ENCODE measurements at places on chromosomes 1 and 21.

GRCh38 chr1:34843392-34844251, 15.9 kb downstream of the SMIM12 start:
- peaks cover 2% of the 10 kb centered on the region for H3K36me3 ChIP-seq
- H3K27me3 ChIP-seq: no peaks in the 10 kb centered on the region
- no peaks in the 10 kb centered on the region for H3K4me1 ChIP-seq
- no peak overlapping the region for H3K27ac ChIP-seq
- no peak overlapping the region for H3K4me3 ChIP-seq
- no peak for DNase-seq

- H3K4me3 ChIP-seq: no peak overlapping the region
- no peak for DNase-seq
- no peaks in the 10 kb centered on the region for H3K36me3 ChIP-seq
Measured at GRCh38 chr1:180940445-180940844, 27.7 kb downstream of the KIAA1614 start.

DNA sequence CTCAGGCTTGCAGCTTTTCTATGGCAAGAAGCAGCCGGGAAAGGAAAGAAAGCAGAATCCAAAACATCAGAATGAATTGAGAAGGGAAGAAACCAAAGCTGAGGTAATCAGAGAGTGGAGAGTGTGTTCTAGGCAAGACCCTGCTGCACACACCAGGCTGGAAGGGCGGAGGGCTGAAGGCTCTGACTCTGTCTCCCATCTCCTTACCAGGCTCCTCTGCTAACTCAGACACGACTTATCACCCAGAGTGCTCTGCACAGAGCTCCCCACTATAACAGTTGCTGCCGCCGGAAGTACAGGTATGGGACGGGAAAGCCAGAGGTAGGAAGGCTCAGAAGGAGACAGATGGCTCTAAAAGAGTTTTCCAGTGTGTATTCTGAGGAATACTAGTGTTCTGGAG, 1.2 kb downstream of the SCNM1 start:
- H3K27ac ChIP-seq: peak overlapping the region; percentile 92
- peaks cover 27% of the 10 kb centered on the region for H3K4me1 ChIP-seq
- H3K27me3 ChIP-seq: peaks cover 2% of the 10 kb centered on the region

DNA sequence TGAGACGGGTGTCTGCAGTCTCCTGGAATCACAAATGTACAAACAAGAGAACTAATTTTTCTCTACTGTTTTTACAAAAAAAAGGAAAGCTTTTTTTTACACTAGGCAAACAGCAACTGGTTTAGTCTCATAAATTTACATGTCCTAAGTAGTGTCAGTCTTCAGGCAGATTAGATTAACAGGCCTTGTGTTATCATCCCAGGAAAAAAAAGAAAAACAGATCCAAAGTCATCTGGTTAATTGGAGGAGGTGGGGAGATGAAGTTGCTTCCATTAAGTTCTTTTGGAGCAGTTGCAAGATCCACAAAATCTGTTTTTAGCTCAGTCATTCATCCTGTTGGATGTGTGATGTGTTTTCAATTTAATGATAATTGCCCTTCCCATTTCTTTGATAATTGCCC, 363.5 kb upstream of the ADGRL2 start:
- no peaks in the 10 kb centered on the region for H3K36me3 ChIP-seq
- H3K27ac ChIP-seq: no peak overlapping the region
- DNase-seq: no peak
- H3K4me1 ChIP-seq: no peaks in the 10 kb centered on the region
- no peak overlapping the region for H3K4me3 ChIP-seq
- H3K27me3 ChIP-seq: no peaks in the 10 kb centered on the region

- H3K36me3 ChIP-seq: peaks cover 5% of the 10 kb centered on the region
- no peak overlapping the region for H3K4me3 ChIP-seq
- no peaks in the 10 kb centered on the region for H3K27me3 ChIP-seq
- no peak for DNase-seq
- H3K4me1 ChIP-seq: peaks cover 6% of the 10 kb centered on the region
Measured at GRCh38 chr1:221098471-221099405, 219.5 kb downstream of the HLX start.

DNA sequence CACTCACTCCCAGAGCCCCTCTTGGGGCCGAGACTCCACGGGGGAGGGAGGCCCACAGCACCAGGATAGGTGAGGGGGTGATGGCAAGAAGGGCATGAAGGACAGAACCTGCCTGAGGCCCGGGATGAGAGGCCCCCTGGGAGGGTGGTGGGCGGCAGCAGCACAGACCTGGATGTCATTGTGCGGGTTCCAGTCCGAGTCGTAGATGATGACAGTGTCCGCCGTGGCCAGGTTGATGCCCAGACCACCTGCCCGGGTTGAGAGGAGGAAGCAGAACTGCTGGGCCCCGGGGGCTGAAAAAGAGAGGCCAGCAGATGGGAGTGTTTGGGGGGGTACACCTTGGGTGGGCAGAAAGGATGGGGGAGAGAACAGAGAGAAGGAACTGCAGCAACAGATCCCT, 50.1 kb downstream of the CHD5 start:
- H3K36me3 ChIP-seq: no peaks in the 10 kb centered on the region
- no peak overlapping the region for H3K4me3 ChIP-seq
- H3K4me1 ChIP-seq: no peaks in the 10 kb centered on the region
- no peaks in the 10 kb centered on the region for H3K27me3 ChIP-seq
- no peak for DNase-seq

GRCh38 chr21:26167593-26167992, 3.0 kb downstream of the APP start:
- H3K4me1 ChIP-seq: peaks cover 21% of the 10 kb centered on the region
- no peak overlapping the region for H3K4me3 ChIP-seq
- H3K36me3 ChIP-seq: peaks cover 3% of the 10 kb centered on the region
- no peak for DNase-seq
- no peaks in the 10 kb centered on the region for H3K27me3 ChIP-seq
- no peak overlapping the region for H3K27ac ChIP-seq

GRCh38 chr1:206808615-206809014, 36.3 kb upstream of the IL10 start:
- peaks cover 14% of the 10 kb centered on the region for H3K36me3 ChIP-seq
- H3K27me3 ChIP-seq: peaks cover 2% of the 10 kb centered on the region
- peaks cover 51% of the 10 kb centered on the region for H3K4me1 ChIP-seq
- peak overlapping the region; percentile 9 for H3K27ac ChIP-seq
- H3K4me3 ChIP-seq: no peak overlapping the region

DNA sequence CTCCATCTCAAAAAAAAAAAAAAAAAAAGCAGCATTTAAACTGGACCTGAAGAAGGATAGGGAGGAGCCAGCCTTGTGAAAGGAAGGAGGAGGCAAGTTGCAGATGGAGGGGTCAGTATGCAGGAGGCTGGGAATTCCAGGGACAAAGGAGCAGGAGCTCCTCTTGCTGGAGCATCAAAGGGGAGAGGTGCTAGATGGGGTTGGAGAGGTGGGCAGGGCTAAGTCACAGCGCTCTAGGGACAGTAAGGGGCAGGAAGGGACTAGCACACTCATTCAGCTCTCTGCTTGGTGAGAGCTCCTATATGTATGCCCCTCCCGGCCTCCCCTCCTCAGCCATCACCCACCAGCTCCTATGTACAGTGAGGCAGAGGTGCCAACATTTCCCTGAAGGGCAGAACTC, 26.8 kb downstream of the MAP7D1 start:
- H3K36me3 ChIP-seq: peaks cover 19% of the 10 kb centered on the region
- peak overlapping the region; percentile 1 for H3K27ac ChIP-seq
- H3K4me1 ChIP-seq: no peaks in the 10 kb centered on the region
- no peaks in the 10 kb centered on the region for H3K27me3 ChIP-seq

- peaks cover 1% of the 10 kb centered on the region for H3K4me1 ChIP-seq
- peaks cover 24% of the 10 kb centered on the region for H3K27me3 ChIP-seq
- H3K4me3 ChIP-seq: no peak overlapping the region
- peaks cover under 1% of the 10 kb centered on the region for H3K36me3 ChIP-seq
Measured at GRCh38 chr1:233909195-233909594, 4.7 kb downstream of the SLC35F3 start.

DNA sequence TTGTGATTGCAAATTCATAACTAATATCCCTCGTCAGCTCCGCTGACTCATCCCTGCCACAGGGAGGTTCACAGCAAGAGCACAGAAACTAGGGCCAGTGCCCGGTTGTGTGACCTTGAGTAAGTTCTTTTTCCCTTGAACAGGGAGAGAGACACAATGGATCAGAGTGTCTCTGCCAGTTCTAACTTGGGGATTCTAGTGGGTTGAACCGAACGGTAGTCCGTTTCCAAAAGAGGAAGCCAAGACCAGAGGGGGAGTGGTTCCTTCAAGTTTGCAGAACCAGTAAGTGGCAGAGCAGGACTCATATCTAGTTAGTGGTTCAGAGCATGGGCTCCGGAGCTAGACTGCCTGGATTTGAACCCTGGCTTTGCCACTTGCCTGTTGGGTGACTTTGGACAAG, 4.9 kb upstream of the SHISA4 start:
- peaks cover 23% of the 10 kb centered on the region for H3K27me3 ChIP-seq
- no peak overlapping the region for H3K4me3 ChIP-seq
- H3K4me1 ChIP-seq: peaks cover 5% of the 10 kb centered on the region
- DNase-seq: no peak
- H3K27ac ChIP-seq: no peak overlapping the region

- H3K4me1 ChIP-seq: peaks cover 12% of the 10 kb centered on the region
- peaks cover 10% of the 10 kb centered on the region for H3K36me3 ChIP-seq
- no peaks in the 10 kb centered on the region for H3K27me3 ChIP-seq
- peak overlapping the region; percentile 80 for H3K27ac ChIP-seq
Measured at GRCh38 chr1:11749203-11749689, 12.7 kb upstream of the C1orf167 start.

DNA sequence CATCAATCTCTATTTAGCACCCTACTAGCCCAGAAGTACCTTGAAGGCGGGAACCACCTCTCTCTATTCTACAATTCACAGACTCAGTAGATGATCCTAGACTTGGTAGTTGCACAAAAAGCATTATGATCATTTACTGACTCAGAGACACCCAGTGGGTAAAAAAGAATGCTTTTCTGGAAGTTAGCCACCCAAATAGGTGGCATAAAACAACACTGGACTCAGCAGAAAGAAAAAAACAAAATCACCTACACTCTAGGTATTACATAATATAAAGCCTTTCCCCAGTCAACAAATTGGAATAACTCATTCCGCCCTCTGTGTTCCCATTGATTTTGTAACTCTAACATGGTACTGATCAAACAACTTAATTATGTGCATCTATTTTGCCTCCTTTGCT, 126.3 kb downstream of the PTPN14 start:
- no peak for DNase-seq
- H3K4me1 ChIP-seq: peaks cover 58% of the 10 kb centered on the region
- peaks cover 20% of the 10 kb centered on the region for H3K36me3 ChIP-seq
- H3K27me3 ChIP-seq: no peaks in the 10 kb centered on the region
- H3K27ac ChIP-seq: no peak overlapping the region

DNA sequence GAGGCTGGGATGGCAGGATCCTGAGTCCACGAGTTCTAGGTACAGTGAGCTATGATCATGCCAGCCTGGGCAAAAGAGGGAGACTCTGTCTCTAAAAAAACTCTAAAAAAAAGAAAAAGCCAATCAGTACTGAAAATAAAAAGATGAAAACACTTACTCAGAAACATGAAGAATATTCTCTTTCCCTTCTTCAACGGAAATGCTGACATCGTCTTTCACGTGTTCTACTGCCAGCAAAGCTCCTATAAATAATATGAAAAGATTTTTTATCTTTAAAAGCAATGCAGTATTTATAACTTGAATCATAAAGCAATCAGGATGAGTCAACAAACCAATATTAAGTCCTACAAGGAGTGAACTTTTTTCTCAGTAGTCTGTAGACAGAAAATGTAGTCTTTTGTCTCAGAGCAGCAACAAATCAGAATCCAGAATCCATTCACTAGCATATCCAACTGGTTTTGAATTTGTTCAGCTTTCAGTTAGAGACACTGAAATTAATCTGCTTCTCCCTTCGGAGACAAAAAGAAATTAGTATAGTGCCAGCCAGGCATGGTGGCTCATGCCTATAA, 6.2 kb downstream of the EPRS1 start:
- peaks cover 32% of the 10 kb centered on the region for H3K36me3 ChIP-seq
- no peak overlapping the region for H3K4me3 ChIP-seq
- peaks cover 32% of the 10 kb centered on the region for H3K4me1 ChIP-seq
- no peaks in the 10 kb centered on the region for H3K27me3 ChIP-seq

GRCh38 chr1:222251847-222252246, 296.1 kb downstream of the HHIPL2 start:
- H3K4me1 ChIP-seq: no peaks in the 10 kb centered on the region
- DNase-seq: no peak
- H3K27me3 ChIP-seq: no peaks in the 10 kb centered on the region
- no peak overlapping the region for H3K4me3 ChIP-seq

GRCh38 chr21:40383951-40384350, 463.0 kb downstream of the DSCAM start:
- no peaks in the 10 kb centered on the region for H3K36me3 ChIP-seq
- no peaks in the 10 kb centered on the region for H3K27me3 ChIP-seq
- H3K4me1 ChIP-seq: no peaks in the 10 kb centered on the region
- DNase-seq: no peak
